Left ventricle myocardium inferior (tissue), 1 donor: ENCODE measurements at places on chromosomes 5 and 9. TPM values are rescaled to one million over a fixed set of nuclear protein-coding genes. Genes with fewer than 3 reads are reported as not detected.

GRCh38 chr5:98769959-98770208, 3.6 kb upstream of the RGMB start:
- DNase-seq, result no peak
- H3K27me3 ChIP-seq, result peaks cover 9% of the 10 kb centered on the region
- H3K4me1 ChIP-seq, result peaks cover 61% of the 10 kb centered on the region
- H3K4me3 ChIP-seq, result peak overlapping the region; percentile 78
- no peaks in the 10 kb centered on the region for H3K36me3 ChIP-seq
- H3K27ac ChIP-seq, result peak overlapping the region; percentile 73

- no peaks in the 10 kb centered on the region for H3K36me3 ChIP-seq
- no peak overlapping the region for H3K27ac ChIP-seq
- no peak overlapping the region for H3K4me3 ChIP-seq
- H3K27me3 ChIP-seq, result no peaks in the 10 kb centered on the region
- peaks cover 9% of the 10 kb centered on the region for H3K4me1 ChIP-seq
Observed at GRCh38 chr5:59371525-59372127, 521.9 kb downstream of the PDE4D start.

- H3K27ac ChIP-seq, result no peak overlapping the region
- H3K27me3 ChIP-seq, result no peaks in the 10 kb centered on the region
- no peak overlapping the region for H3K4me3 ChIP-seq
- DNase-seq, result no peak
- no peaks in the 10 kb centered on the region for H3K36me3 ChIP-seq
Observed at GRCh38 chr9:20065796-20066700, 277.2 kb upstream of the SLC24A2 start.

GRCh38 chr5:108257996-108258395, 123.9 kb downstream of the FBXL17 start:
- DNase-seq, result no peak
- no peak overlapping the region for H3K27ac ChIP-seq
- H3K27me3 ChIP-seq, result no peaks in the 10 kb centered on the region
- H3K4me1 ChIP-seq, result peaks cover 41% of the 10 kb centered on the region
- H3K4me3 ChIP-seq, result no peak overlapping the region

DNA sequence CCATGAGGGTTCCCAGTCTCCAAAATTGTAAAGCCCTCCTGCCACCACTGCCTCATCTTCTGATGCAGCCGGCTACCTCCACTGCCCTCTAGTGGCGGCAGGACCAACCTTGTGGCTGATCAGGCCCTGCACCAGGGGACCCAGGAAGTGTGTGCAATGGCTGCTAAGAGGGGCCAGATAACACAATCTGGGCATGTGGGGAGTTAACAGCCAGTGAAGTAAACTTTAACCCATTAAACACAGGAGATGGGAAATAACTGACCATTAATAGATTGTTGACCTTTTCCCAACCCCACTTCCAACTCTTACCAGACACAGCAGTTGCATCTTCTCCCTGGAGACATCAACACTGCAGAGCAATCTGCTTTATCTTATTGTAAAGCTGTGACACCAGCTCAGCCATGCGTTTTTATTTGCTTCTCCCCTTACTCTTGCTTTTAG, 63.3 kb downstream of the FREM1 start:
- no peaks in the 10 kb centered on the region for H3K4me1 ChIP-seq
- no peaks in the 10 kb centered on the region for H3K27me3 ChIP-seq
- no peaks in the 10 kb centered on the region for H3K36me3 ChIP-seq
- peak; percentile 48 for DNase-seq
- no peak overlapping the region for H3K4me3 ChIP-seq

- peaks cover 8% of the 10 kb centered on the region for H3K36me3 ChIP-seq
- no peak overlapping the region for H3K4me3 ChIP-seq
- peak overlapping the region; percentile 14 for H3K27ac ChIP-seq
- no peaks in the 10 kb centered on the region for H3K27me3 ChIP-seq
Observed at GRCh38 chr5:143019157-143019556, 249.0 kb downstream of the ARHGAP26 start.

DNA sequence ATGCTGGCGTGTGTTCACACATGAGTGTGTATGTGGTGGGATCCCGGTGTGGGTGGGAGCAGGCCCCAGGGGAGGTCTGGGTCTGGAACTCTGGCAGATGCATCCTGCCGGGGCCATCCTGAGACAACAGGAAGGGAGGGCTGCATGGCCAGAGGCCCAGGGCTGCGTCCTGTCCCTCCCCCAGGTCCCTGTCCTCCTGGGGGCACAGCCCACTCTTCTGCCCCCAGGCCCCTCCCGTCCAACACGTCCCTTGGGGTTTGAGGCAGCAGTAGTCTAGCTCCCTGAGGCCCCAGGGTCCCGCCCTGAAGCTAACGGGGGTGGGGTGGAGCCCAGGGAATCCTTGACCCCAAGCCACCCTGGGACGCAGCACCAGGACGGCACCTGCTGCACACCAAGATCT, 16.6 kb downstream of the FLT4 start:
- no peak for DNase-seq
- H3K36me3 ChIP-seq, result no peaks in the 10 kb centered on the region
- peaks cover 24% of the 10 kb centered on the region for H3K27me3 ChIP-seq
- no peak overlapping the region for H3K4me3 ChIP-seq
- H3K27ac ChIP-seq, result peak overlapping the region; percentile 36

DNA sequence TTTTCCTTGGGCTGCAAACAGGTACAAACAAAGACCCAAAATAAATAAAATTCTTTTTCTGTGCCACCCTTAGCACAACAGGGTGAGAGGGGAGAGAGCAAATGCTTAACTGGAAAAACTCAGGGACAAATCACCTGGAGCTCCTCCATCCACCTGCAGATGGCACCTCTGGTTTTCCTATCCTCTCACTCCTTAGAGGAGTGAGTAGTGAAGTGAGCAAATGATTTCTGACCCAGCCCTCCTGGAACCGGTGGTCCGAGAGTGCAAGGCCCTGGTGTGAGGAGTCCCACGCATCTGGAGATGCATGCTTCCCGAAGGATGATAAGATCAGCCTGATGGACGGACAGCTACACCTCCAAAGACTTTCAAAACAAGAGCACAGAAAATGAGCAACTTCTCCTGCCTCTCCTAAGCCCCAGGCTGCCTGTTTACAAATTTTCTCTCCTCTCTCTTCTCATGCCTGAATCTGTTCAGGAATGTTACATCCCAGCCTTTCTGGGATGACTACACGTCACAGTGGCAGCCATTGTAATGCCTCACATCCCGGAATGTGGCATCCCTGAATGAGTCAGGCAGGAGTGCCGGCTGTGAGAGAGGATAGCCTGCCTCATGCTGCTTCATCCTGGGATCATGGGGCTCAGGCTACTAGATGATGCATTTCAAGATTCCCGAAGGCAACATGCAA, 86.4 kb downstream of the ADRB2 start:
- no peak for DNase-seq
- H3K4me3 ChIP-seq, result no peak overlapping the region
- no peaks in the 10 kb centered on the region for H3K27me3 ChIP-seq
- H3K4me1 ChIP-seq, result peaks cover 38% of the 10 kb centered on the region
- H3K36me3 ChIP-seq, result no peaks in the 10 kb centered on the region

GRCh38 chr9:70791936-70792335, 329.5 kb downstream of the TRPM3 start:
- DNase-seq, result no peak
- H3K4me1 ChIP-seq, result no peaks in the 10 kb centered on the region
- no peaks in the 10 kb centered on the region for H3K36me3 ChIP-seq
- H3K4me3 ChIP-seq, result no peak overlapping the region
- H3K27ac ChIP-seq, result no peak overlapping the region

The FOXD4L6 gene
- total RNA-seq, result not detected

The PCDHA1 gene
- total RNA-seq, result not detected

The UNC13B gene
- total RNA-seq, result 21.6 TPM

The ECSCR gene
- total RNA-seq, result 20.9 TPM

The COL27A1 gene
- total RNA-seq, result 6.4 TPM
